ENCODE measurements at places on chromosomes 7 and 10. TPM values are rescaled to one million over a fixed set of nuclear protein-coding genes. Genes with fewer than 3 reads are reported as not detected.

Gene ARMS2
- total RNA-seq, result not detected

Gene ACTR3C
- total RNA-seq, result 4.0 TPM

Gene SFTPA1
- total RNA-seq, result 0.17 TPM

Gene BTAF1
- total RNA-seq, result 13.1 TPM

Gene DTX2
- total RNA-seq, result 9.3 TPM

Gene TMEM196
- not detected for total RNA-seq

Gene ZPBP
- total RNA-seq, result not detected

Gene RAPGEF5
- 11.4 TPM for total RNA-seq

Gene ANXA8
- 3.0 TPM for total RNA-seq

Gene TUBAL3
- total RNA-seq, result 0.12 TPM

Gene HOXA3
- total RNA-seq, result 0.72 TPM

Gene TEX47
- not detected for total RNA-seq

Gene STX1A
- 3.0 TPM for total RNA-seq

Gene CLEC5A
- 0.50 TPM for total RNA-seq

Gene PTPRN2
- total RNA-seq, result 1.3 TPM

Gene CALCR
- not detected for total RNA-seq

Gene CYP3A5
- 0.25 TPM for total RNA-seq

Gene CYP3A7
- not detected for total RNA-seq

Gene DLG5
- 9.5 TPM for total RNA-seq

Gene TMEM176A
- 30.1 TPM for total RNA-seq

Gene IKZF1
- 3.7 TPM for total RNA-seq

Gene KAZALD1
- 7.8 TPM for total RNA-seq

Gene CCL24
- 0.47 TPM for total RNA-seq

Gene ACBD7
- not detected for total RNA-seq

Gene TCF7L2
- total RNA-seq, result 13.5 TPM

Gene PRLHR
- not detected for total RNA-seq

Data from left ventricle myocardium superior (tissue), 1 donor.